Endothelial cell (in vitro differentiated cells): ENCODE measurements at places on chromosomes 3 and 15. TPM values are rescaled to one million over a fixed set of nuclear protein-coding genes. Genes with fewer than 3 reads are reported as not detected.

DNA sequence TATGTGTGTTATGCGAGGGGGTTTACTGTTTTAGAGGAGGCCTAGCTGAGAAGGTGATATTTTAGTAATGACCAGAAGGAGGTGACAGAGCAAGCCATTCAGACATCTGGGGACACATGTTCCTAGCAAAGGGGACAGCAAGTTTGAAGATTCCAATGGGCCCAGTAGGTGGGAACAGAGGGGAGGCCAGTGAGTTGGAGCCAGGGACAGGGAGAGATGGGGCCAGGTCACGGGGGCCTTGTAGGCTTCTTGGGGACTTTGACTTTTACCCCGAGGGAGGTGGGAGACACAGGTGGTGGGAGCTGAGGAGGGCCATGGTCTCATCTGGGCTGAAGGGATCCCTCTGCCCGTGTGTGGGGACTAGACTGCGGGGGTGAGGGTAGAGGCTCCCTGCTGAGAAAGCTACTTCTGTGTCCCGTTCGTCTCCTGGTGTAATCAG is 72.5 kb downstream of the MGLL start:
- no peak overlapping the region for H3K4me3 ChIP-seq
- H3K27me3 ChIP-seq = peaks cover 6% of the 10 kb centered on the region

GRCh38 chr3:178551916-178552321 is 15.7 kb downstream of the KCNMB2 start:
- DNase-seq = no peak
- H3K4me3 ChIP-seq = no peak overlapping the region
- no peaks in the 10 kb centered on the region for H3K4me1 ChIP-seq
- no peaks in the 10 kb centered on the region for H3K36me3 ChIP-seq
- no peaks in the 10 kb centered on the region for H3K27me3 ChIP-seq
- no peak overlapping the region for H3K27ac ChIP-seq

DNA sequence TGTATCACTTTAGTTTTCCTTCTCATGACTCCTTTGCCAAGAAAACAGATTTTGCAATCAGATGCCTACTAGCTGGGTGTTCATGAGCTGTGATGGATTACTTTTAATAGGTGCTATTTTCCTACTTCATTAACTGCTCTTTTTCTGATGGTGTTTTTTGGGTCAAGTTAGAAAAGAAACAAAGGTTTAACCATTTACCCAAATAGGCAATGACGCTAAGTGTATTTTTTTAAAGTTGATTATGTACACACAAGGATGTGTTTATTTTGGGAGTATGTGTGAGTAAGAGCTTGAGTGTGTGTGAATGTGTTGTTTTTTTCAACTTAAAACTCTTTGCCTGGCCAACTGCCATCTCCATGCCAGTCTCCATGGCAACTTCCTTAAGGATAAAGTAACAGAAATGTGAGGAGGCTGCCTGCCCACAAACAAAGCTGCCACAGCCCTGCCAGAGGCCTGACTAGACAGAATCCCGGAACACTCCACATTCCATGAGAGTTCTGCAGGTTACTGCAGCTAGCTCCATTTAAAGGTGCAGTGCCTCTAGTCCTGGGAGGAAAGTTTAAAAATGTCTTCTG is 215.6 kb upstream of the RBMS3 start:
- DNase-seq = peak; percentile 39
- H3K36me3 ChIP-seq = no peaks in the 10 kb centered on the region
- H3K4me3 ChIP-seq = no peak overlapping the region
- H3K4me1 ChIP-seq = peaks cover 4% of the 10 kb centered on the region

DNA sequence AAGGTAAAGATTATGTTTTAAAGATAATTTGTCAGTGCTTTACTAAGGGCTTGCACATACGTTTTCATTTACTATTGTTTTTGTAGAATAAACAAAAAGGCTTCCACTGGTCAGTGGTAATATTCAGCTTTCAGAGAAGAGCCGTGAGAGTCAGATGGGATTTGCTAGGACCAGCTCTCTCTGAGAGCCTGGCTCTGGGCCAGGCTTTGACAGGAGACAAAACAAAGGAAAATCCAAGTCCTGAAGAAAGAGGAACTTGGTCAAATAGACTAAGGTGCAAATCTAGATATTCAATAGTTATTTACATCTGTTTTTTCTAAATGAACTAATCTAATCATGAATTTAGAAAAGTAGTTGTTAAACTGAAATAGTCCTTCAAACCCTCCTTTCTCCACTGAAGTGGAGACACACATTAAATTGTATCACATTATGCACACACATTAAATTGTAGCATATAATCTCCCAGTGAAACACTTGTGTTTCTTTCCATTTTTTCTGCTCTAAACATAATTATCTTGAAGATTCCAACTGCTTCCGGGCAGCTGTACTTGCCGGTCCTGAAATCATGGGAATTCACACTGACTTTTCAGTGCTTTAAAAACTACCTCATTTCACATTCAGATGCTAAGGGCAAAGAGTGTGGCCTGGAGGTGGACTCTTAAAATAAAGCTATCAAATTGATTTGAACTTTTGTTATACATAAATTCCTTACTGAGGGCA is 55.1 kb upstream of the FILIP1L start:
- no peaks in the 10 kb centered on the region for H3K27me3 ChIP-seq
- peaks cover 21% of the 10 kb centered on the region for H3K4me1 ChIP-seq

DNA sequence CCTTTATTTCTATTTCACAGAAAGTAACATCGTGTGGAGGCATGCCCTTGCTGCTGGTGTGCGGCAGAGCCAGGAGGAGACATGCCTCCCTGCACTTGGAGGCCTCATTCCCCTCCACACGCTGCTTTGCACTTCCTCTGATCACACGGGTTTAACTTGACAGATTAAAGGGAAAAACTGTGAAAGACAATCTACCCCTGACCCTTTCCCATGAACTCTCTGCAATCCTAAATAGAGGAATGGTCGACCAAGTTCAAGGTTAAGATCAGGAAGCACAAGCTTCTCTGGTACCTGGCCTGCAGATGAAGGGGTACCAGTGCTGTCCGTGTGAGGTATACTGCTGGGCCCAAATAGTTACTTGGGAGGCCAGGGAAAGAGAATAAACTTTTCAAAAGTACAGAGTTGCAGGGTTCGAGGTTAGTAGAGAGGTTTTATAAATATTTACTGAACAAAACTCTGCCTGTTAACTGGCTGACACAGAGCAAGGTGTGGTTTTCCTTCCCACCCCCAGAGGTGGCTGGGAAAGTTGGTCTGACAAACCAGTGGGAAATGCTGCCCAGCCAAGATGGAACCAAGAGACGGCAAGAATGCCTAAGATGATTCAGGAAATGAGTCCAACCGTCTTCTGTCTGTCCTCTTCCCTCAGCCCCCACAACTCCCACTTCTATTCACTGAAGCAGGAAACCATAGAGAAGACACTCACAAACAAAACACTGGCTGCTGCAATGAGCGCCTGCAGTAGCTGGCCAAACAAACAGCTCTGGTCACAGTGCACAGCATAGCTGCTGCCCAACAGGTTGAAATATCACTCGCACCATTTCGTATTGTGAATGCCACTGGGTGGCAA is 79.6 kb downstream of the IGF2BP2 start:
- H3K27me3 ChIP-seq = peaks cover 4% of the 10 kb centered on the region
- H3K4me1 ChIP-seq = peaks cover 57% of the 10 kb centered on the region
- H3K4me3 ChIP-seq = peak overlapping the region; percentile 66
- H3K36me3 ChIP-seq = peaks cover 1% of the 10 kb centered on the region

The DIS3L gene
- 13.1 TPM for total RNA-seq

The ZIC1 gene
- 4.1 TPM for total RNA-seq

The GLDN gene
- total RNA-seq = 0.21 TPM

The CSTA gene
- total RNA-seq = not detected
